ENCODE measurements at places on chromosomes 12 and 14. TPM values are rescaled to one million over a fixed set of nuclear protein-coding genes. Genes with fewer than 3 reads are reported as not detected.

DNA sequence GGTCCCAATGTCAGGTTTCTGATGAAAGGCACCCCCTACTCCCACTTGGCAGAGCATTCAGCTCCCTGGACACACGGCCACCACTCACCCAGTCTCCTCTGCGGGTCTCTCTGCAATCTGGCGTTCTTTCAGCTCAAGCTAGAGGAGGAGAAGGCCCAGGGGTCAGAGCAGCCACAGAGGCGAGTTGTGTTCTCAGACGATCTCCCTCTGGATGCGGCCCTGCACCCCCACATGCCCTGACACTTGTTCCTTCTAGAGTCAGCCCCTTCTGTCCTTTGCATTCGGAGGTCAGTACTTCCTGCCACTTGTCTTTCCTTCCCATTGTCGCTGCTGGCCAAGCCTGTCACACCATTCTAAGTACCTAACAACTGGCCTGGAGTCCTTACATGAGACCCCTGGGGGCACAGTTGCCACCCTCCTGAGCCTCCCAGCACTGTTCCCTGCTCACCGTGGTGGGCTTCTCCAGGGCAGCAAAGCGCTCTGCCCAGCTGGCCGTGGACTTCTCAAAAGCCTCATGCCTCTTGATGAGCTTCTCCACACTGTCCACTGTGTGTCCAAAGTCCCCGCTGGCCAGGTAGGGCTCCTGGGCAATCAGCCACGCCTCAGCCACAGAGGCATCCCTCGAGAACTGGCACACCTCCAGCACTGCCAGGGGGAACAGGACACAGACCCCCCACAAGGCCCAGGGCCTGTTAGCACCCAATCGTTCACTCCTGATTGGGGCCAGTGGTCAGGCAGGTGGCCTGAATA lies 63.2 kb downstream of the PLEKHG3 start:
- DNase-seq = no peak

HOTAIR gene
- total RNA-seq = not detected

DNA sequence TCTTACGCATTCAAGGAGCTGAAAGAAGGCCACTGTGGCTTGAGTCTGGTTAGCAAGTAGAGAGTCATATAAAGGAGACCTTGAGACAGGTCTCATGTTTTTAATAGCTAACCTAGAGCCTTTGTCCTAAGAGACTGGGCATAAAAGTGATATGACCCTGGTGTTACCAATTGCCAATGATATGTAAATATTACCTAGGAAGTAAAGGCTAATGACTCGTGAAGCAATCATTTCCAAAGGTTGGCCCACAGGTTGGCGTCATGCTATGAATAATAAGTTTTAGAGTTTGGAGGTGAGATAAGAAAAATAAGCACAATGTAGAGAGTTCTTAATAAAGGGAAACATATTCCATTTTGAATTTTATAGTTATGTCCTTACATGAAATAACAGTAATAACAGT lies 116.6 kb upstream of the PLEKHA5 start:
- DNase-seq = no peak

PITPNM2 gene
- total RNA-seq = 2.1 TPM

PLEKHD1 gene
- 2.0 TPM for total RNA-seq

AICDA gene
- not detected for total RNA-seq

- no peak for DNase-seq
These were observed 117.6 kb upstream of the GARIN6 start for GRCh38 chr12:99529966-99530365.

- DNase-seq = no peak
These were observed 272.5 kb downstream of the C12orf50 start for GRCh38 chr12:87756721-87757120.

RNASE1 gene
- total RNA-seq = 4.5 TPM
